ENCODE measurements at places on chromosomes 5 and 9. TPM values are rescaled to one million over a fixed set of nuclear protein-coding genes. Genes with fewer than 3 reads are reported as not detected.

- DNase-seq = peak; percentile 57
These were observed 95.5 kb downstream of the PDE8B start for GRCh38 chr5:77305956-77306355.

- DNase-seq = no peak
These were observed 71.9 kb downstream of the ZNF354C start for GRCh38 chr5:179131886-179132585.

DNA sequence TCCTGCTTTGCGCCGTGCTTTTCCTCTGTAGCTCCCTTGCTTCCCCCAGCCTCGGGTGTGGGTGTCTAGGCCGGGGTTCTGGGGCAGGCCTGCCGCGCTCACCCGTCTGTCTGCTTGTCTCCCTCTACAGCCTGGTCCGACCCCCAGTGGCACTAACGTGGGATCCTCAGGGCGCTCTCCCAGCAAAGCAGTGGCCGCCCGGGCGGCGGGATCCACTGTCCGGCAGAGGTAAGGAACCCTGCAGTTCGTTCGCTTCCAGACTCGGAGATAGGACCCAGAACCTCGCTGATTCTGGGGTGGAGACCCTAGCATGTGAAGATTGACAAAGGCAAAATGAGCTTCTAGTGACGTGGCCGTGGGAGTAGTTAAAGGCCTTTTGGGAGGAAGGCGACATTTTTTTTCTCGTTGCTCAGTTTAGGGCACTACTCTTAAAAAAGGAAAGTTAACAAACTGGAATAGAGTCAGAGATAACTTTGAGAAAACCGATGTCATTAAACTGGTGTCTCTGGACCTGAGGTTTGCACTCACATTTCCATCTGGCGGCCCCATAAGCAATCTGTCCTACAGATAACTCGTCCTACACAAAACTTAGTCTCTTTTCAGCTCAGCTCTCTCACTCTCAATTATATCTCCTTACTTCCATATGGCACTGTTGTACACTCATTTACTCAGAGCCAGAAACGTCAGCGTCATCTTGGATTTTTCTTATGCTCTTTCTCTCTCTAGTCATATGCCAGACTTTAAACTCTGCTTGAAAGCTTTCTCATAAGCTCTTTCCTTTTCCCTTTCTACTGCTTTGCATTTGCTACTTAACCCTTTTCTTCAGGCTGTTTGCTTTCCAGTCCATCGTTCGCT lies 561 bp downstream of the SEC61B start:
- peak; percentile 36 for DNase-seq

STING1 gene
- 20.6 TPM for total RNA-seq

CCL28 gene
- under 0.01 TPM for total RNA-seq

PTCH1 gene
- 5.3 TPM for total RNA-seq

FGD3 gene
- total RNA-seq = not detected
